Left ventricle myocardium inferior (tissue), 1 donor: ENCODE measurements at places on chromosomes 12 and 14. TPM values are rescaled to one million over a fixed set of nuclear protein-coding genes. Genes with fewer than 3 reads are reported as not detected.

DNA sequence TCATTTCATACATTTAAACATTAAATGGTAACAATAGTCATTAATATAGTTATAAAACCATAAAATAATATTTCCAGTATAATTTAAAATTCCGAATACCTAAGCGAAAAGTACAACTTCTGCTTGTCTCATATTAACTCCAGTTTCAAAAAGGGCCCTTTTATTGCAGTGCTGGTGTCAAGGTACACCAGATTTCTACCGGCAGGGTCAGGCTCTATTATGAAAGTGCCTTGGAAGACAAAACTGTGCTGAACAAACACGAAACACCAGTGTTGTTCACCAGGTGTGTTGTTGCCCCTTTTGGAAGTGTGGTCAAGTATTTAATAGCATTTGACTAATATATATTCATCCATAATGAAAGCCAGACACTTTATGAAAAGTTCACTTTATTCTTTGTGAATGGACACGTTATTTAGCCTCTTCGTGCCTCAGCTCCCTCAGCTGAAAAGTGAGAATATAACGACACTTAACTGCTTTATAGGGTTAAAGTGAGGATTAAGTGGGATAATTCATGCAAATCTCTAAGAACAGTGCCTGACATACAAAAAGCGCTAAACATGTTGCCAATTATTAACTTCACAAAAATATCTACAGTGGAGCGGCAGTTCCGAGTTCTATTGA, 20.3 kb upstream of the GNS start:
- peaks cover 29% of the 10 kb centered on the region for H3K27me3 ChIP-seq
- H3K4me3 ChIP-seq = no peak overlapping the region
- no peaks in the 10 kb centered on the region for H3K36me3 ChIP-seq
- H3K4me1 ChIP-seq = peaks cover 24% of the 10 kb centered on the region
- H3K27ac ChIP-seq = no peak overlapping the region

DNA sequence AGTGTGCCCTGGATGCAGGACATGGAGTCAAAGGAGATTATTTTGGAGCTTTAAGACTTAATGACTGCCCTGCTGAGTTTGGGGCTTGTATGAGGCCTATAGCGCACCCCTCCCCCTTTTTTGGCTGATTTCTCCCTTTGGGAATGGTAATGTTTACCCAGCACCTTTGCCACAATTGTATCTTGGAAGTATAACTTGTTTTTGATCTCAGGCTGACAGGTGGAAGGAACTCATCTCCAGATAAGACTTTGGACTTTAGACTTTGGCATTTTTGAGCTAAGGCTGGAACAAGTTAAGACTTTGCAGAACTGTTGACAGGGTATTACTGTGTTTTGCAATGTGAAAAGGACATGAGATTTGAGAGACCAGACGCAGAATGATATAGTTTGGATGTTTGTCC, 110.5 kb downstream of the DERA start:
- no peak overlapping the region for H3K4me3 ChIP-seq
- H3K27ac ChIP-seq = no peak overlapping the region
- no peak for DNase-seq
- H3K4me1 ChIP-seq = peaks cover 3% of the 10 kb centered on the region
- no peaks in the 10 kb centered on the region for H3K27me3 ChIP-seq

GRCh38 chr12:12123036-12123604, 52.4 kb downstream of the BCL2L14 start:
- no peaks in the 10 kb centered on the region for H3K27me3 ChIP-seq
- H3K4me3 ChIP-seq = no peak overlapping the region
- peaks cover 82% of the 10 kb centered on the region for H3K36me3 ChIP-seq
- H3K27ac ChIP-seq = no peak overlapping the region

GRCh38 chr12:125332900-125333299, 267.7 kb downstream of the AACS start:
- H3K4me3 ChIP-seq = no peak overlapping the region
- DNase-seq = no peak
- H3K27ac ChIP-seq = no peak overlapping the region

GRCh38 chr12:105120551-105120950, 13.0 kb downstream of the WASHC4 start:
- peaks cover 100% of the 10 kb centered on the region for H3K36me3 ChIP-seq
- H3K4me1 ChIP-seq = no peaks in the 10 kb centered on the region
- DNase-seq = no peak
- H3K27me3 ChIP-seq = no peaks in the 10 kb centered on the region

BEGAIN gene
- total RNA-seq = 1.9 TPM

PIK3C2G gene
- total RNA-seq = not detected

GRCh38 chr12:124774462-124775167, 89.0 kb downstream of the SCARB1 start:
- no peak for DNase-seq
- H3K27me3 ChIP-seq = peaks cover 7% of the 10 kb centered on the region
- H3K27ac ChIP-seq = no peak overlapping the region
- no peaks in the 10 kb centered on the region for H3K36me3 ChIP-seq
- peaks cover 9% of the 10 kb centered on the region for H3K4me1 ChIP-seq

GRCh38 chr12:58262796-58263195, 321.4 kb downstream of the ATP23 start:
- no peaks in the 10 kb centered on the region for H3K36me3 ChIP-seq
- no peak overlapping the region for H3K27ac ChIP-seq
- H3K4me3 ChIP-seq = no peak overlapping the region
- H3K27me3 ChIP-seq = no peaks in the 10 kb centered on the region

DNA sequence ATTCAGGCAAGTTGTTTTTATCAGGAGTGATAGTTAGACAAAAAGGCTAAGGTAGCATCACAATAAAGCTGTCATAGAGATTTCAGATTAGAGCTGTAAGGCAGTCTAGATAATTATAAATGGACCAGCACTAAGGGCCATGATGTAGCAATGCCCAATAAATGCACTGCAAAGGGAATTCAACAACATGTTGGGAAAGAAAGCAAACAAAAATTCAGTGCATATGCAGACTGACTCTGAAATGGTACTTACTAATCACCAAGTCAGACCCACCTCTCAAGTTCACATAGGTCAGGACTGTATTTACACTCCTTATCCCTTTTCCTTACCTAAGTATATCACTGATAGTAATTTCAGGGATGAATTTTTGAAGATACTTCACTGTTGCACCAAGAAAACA, 33.7 kb upstream of the SOS2 start:
- no peaks in the 10 kb centered on the region for H3K27me3 ChIP-seq
- no peak for DNase-seq
- peaks cover 7% of the 10 kb centered on the region for H3K36me3 ChIP-seq
- peaks cover 10% of the 10 kb centered on the region for H3K4me1 ChIP-seq
- no peak overlapping the region for H3K27ac ChIP-seq
- no peak overlapping the region for H3K4me3 ChIP-seq

GRCh38 chr12:1047898-1048660, 57.1 kb downstream of the ERC1 start:
- no peaks in the 10 kb centered on the region for H3K36me3 ChIP-seq
- H3K4me3 ChIP-seq = no peak overlapping the region
- no peak for DNase-seq

GRCh38 chr12:56778756-56779155, 15.6 kb downstream of the HSD17B6 start:
- no peak overlapping the region for H3K27ac ChIP-seq
- H3K4me1 ChIP-seq = no peaks in the 10 kb centered on the region
- no peak overlapping the region for H3K4me3 ChIP-seq
- no peaks in the 10 kb centered on the region for H3K36me3 ChIP-seq
- DNase-seq = no peak

POLE2 gene
- 0.69 TPM for total RNA-seq

VWF gene
- 250 TPM for total RNA-seq
